ENCODE measurements at places on chromosomes 7 and 10. TPM values are rescaled to one million over a fixed set of nuclear protein-coding genes. Genes with fewer than 3 reads are reported as not detected.
A peak's percentile ranks its signal among the peaks of the same experiment; 100 is the strongest.

DNA sequence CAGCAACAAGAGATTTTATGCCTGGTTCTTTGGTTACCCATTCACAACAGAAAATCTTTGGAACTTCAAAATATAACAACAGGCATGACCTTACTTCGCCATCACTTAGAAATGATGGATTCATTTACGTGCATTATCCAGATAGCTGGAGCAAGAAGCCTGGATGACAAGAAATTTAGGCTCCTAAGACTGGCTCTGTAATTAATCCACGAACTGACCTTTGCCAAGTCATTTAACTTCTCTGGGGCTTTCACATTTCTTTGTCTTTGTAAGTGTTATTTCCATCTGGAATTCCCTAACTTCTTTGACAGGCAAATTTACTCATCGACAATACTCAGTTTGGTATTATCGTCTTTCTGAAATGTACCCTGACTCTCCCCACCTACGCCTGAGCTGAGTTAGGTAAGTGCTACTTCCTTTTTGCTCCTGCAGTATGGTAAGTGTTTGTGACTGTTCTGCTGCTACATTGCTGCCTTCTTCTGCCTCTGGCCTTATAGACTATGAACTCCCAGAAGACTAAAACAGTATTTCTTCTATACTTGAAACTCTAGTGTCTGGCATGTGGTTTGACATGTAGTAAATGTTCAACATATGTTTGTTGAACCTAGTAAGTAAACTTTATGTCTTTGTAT lies 5.5 kb upstream of the MDFIC start:
- H3K36me3 ChIP-seq = no peaks in the 10 kb centered on the region
- H3K4me3 ChIP-seq = no peak overlapping the region
- no peak for DNase-seq
- H3K27ac ChIP-seq = no peak overlapping the region
- no peaks in the 10 kb centered on the region for H3K27me3 ChIP-seq
- no peaks in the 10 kb centered on the region for H3K4me1 ChIP-seq

Gene SLC26A5
- polyA plus RNA-seq = 0.41 TPM

Gene AOAH
- polyA plus RNA-seq = 3.8 TPM

DNA sequence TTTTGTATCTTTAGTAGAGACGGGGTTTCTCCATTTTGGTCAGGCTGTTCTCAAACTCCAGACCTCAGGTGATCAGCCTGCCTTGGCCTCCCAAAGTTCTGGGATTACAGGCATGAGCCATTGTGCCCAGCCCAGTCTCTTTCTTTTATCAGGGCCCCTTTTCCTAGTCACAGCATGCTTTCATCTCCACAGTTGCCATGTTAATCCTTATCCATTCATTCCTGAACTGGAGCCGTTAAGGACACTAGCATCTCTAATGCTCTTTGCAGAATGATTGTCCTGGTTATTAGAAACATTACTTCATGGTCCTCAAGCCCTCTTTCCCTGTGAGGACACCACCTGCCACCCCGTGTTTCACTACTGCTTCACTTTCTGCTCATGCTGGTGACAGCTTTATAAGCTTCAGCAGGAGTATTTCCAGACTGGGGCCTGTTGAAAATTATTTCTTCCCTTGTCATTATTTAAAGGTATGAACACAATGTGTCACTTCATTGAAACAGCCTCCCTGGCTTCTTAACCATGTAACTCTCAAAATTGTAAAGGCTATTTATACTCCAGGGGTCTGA lies 313.9 kb downstream of the BMPER start:
- no peak for DNase-seq
- H3K27me3 ChIP-seq = no peaks in the 10 kb centered on the region
- H3K4me1 ChIP-seq = no peaks in the 10 kb centered on the region
- no peaks in the 10 kb centered on the region for H3K36me3 ChIP-seq
- H3K27ac ChIP-seq = no peak overlapping the region

DNA sequence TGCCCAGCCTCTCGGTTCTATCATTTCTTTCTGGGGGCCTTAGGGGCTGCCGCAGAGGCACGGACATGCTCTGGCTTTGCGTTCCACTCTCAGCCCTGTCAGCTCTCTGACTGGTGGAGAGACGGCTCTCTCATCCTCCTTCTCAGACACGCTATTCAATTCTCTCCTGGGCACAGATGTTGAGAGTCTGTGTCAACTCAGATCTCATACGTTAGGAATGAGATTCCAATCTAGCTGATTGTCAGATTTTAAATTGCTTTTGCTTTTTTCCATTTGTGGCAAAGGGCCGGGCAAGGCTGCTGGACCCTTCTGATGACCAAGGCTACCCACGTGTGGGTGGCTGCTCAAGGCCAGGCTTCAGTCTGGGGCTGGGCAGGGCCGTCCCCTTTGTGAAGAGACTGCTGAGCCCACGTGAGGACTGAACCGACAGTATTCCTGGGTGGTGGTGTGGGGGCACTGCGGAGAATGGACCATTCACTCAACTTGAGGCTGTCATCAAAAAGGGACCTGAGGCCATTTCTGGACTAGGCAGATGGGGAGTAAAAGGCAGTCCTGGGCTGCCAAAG lies 71.5 kb downstream of the CLEC2L start:
- no peaks in the 10 kb centered on the region for H3K27me3 ChIP-seq
- no peaks in the 10 kb centered on the region for H3K36me3 ChIP-seq
- DNase-seq = peak; percentile 1
- H3K27ac ChIP-seq = no peak overlapping the region
- H3K4me3 ChIP-seq = no peak overlapping the region

DNA sequence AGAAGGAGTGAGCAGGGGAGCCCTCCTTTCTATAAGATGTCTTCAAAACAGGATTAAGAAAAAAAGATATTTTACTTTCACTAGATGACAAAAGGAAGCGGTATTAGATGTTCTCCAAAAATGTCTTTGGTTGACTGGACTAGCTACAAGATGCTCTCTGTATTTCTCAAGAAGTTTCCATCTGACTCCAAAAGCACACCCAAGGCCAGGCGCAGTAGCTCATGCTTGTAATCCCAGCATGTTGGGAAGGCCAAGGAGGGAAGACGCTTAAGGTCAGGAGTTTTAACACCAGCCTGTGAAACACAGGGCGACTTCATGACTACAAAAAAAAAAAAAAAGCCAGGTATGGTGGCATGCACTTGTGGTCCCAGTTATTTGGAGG lies 84.5 kb downstream of the PIP4K2A start:
- no peak overlapping the region for H3K4me3 ChIP-seq
- H3K36me3 ChIP-seq = no peaks in the 10 kb centered on the region
- no peak for DNase-seq
- H3K27ac ChIP-seq = no peak overlapping the region
- no peaks in the 10 kb centered on the region for H3K27me3 ChIP-seq
- H3K4me1 ChIP-seq = no peaks in the 10 kb centered on the region

Measured in testis (tissue), 5 donors.